ENCODE measurements at places on chromosomes 16 and 17.
A peak's percentile ranks its signal among the peaks of the same experiment; 100 is the strongest.

DNA sequence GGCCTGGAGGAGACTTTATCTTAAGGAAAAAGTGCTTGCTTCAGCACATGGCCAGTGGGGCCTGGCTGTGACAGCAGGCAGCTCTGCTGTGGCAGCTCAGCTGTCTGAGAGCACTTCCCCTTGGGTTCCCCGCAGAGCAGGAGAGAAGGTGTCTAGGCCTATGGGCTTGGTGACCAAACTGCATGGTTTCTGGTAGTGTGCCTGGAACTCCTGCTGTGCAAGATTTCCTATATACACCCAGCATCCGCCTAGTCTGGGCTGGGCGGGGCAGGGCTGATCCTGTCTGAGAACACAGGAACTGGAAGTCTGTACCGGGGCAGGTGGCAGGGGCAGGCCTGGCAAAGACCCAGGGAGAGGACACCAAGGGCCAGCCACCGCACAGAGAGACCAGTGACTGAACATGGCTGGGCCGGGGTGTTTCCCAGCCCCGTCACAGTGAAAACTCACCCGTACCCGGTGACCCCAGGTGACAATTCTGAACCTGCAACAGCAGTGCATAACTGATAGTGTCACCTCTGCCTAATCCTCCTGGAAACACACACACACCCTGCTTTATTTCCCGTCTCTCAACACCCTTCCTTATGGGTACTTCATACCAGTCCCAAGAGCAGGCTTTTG is 39.3 kb downstream of the CHD9 start:
- peak; percentile 68 for DNase-seq

GRCh38 chr16:35557731-35558130 is 2098.3 kb downstream of the TP53TG3F start:
- no peak for DNase-seq

DNA sequence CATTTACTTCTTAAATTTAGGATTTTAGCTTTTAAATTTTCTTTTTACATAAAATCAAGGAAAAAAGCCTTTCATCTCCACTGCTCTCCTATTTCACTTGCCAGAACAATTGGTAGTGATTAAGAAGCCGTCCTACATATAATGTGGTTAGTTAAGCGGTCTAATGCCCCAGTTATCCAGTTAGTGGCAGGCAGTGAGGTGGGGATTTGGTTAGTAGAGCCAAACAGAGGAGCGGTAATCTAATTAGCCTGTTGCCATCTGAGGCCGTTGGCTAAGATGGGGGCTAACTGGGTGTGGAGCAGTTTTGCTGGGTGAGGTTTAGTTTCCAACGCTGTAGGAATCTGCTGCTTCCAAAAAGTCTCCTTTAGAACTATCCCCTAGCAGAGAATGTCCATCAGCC is 22.4 kb downstream of the SNX11 start:
- DNase-seq = no peak

GRCh38 chr16:80517846-80518245 is 22.9 kb upstream of the DYNLRB2 start:
- DNase-seq = peak; percentile 11

GRCh38 chr16:77896415-77897128 is 108.2 kb downstream of the VAT1L start:
- DNase-seq = no peak

- no peak for DNase-seq
Observed at GRCh38 chr17:72259922-72260321, 139.1 kb downstream of the SOX9 start.

- DNase-seq = no peak
Observed at GRCh38 chr17:3957735-3958599, 6.3 kb downstream of the ATP2A3 start.

- no peak for DNase-seq
Observed at GRCh38 chr16:46826631-46827030, 4.3 kb downstream of the C16orf87 start.

GRCh38 chr17:67290244-67290643 is 45.2 kb upstream of the HELZ start:
- no peak for DNase-seq

- no peak for DNase-seq
Observed at GRCh38 chr17:4950075-4950745, 709 bp upstream of the ENO3 start.

DNA sequence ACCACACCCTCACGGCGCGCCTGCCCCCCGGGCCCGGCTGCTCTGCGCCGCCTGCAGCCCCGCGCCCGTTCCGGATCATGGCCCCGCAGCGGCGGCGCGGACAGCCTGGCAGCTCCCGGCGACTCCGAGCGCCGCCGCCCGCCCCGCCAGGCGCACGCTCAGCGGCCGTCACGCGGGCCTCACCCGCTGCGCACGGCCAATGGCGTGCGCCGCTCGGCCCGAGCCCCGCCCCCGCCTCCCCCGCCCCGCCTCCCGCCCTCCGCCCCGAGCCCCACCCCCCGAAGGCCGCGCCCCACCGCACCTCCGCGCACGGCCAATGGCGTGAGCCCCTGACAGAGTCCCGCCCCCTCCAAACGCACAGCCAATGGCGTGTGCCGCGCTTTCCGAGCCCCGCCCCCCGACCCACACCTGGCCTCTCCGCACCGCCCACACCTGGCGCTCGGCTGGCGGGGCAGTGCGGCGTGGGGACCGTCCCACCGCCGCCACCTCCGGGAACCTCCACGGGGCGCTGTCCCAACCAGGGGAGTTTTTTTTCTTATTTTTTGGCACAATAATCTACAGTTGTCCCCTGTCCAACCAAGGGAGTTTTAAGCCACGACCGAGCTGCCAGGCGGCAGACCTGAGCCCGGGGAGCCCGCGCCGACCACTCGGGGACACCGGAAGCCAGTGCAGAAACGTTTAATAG is at the start of gene PCYT2:
TSS of gene PCYT2 (minus strand) at position 123 of the 685 bp plus-strand sequence. CDS start at position 79, 44 bp downstream.
- peak; percentile 95 for DNase-seq

GRCh38 chr16:4859900-4860255 is 12.6 kb downstream of the UBN1 start:
- peak; percentile 71 for DNase-seq

DNA sequence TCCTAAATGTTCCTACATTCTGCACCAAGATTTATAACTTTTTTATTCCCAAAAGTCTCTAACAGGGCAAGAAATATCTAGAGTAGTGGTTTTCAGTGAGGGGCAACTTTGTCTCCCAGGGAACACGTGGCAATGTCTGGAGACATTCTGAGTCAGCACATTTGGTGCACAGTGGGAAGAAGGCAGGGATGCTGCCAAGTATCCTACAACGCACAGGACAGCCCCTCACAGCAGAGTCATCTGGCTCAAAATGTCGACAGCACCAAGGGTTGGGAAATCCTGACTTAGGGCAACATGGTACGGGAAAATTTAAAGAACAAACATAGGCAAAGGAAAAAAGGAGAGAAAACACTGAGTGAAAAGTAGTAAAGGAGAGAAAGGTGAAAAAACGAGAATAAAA is 61.8 kb downstream of the SMG6 start:
- no peak for DNase-seq
